CD8-positive, alpha-beta memory T cell (primary cell): ENCODE measurements at places on chromosomes 5 and 9.

DNA sequence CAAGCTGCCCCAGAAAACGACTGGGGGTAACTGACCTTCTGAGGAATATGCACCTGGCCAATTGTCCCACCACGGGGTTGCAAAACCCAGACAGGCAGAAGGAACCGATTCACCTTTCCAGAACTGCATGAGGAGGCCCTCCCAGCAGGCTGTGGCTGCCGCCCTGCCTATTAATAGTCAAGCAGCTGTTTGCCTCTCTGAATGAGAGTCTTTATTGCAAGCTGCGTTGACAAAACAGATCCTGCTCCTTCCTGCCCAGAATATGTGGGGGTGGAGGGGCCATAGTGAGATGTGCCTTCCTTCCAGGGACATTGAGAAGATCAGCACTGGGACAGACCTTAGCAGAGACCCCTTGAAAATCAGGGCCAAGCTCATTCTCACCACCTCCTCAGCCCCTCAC is 18.3 kb upstream of the TCOF1 start:
- no peak for DNase-seq

GRCh38 chr9:129889941-129890717 is 54.9 kb downstream of the USP20 start:
- DNase-seq: peak; percentile 68

DNA sequence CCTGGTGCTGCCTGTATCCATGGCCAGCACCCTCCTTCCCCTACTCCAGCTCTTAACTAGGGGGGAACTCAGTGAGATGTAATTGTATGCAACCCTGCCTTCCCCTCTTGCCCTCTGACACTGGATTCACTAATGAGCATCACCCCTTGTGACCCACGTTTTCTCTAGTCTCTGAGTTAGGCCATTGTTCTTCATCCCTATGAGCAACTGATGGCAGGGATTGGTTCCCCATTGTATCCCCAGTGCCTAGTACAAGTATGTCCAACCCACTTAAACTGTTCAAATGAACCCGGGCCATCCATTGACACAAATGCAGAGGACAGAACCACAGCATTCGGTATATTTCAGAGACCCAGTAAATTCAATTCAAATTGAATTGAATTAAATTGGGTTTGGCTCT is 77.6 kb upstream of the ASTN2 start:
- DNase-seq: no peak

DNA sequence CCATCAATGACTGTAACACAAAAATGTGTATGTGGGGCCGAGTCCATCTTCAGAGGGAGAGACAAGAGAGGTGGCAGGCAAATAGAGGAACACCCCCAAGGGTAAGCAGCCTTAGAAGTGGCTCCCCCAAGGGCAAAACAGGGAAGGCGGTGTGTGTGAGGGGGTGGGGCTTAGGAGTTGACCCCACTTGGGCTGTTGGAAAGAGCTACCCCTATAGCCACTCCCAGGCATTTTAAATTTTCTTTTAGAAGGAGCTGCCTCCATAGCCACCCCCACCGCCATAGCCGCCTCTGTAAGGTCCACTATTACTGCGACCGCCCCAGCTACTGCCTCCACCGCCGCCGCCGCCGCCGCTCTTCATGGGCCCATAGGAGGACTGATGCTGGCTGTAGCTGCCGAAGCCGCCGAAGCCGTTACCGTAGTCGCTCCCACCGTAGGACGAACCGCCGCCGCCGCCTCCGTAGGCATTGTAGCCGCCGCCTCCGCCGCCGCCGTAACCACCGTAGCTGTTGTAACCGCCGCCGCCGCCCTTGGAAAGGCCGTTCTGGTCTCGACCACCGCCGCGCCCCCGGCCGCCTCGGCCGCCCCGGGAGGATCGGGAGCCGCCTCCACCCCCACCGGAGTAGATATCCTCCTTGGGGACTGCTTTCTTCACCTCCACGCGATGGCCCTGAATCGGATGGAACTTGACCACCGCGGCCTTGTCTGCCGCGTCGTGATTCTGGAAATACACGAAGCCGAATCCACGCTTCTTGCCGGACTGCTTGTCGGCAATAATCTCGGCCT is 1.1 kb downstream of the HNRNPA0 start:
- DNase-seq: peak; percentile 44

DNA sequence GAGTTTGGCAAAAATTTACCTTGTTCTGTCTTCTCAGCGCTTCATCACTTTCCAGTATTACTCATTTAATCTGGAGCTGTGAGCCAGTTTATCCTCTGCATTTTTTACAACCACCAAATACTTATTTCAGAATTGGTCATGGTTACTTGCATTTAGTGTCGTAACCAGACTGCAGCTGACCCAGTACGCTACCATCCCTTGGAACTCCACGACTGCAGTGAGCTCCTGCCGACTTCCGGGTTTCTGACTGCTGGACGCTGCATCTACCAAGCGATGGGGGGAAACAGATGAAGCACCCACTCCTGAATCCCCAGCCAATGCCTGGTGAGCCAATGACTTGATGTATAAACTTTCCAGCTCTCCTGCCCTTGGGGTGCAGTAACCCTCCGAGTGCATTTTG is 174.4 kb upstream of the PRLR start:
- no peak for DNase-seq

DNA sequence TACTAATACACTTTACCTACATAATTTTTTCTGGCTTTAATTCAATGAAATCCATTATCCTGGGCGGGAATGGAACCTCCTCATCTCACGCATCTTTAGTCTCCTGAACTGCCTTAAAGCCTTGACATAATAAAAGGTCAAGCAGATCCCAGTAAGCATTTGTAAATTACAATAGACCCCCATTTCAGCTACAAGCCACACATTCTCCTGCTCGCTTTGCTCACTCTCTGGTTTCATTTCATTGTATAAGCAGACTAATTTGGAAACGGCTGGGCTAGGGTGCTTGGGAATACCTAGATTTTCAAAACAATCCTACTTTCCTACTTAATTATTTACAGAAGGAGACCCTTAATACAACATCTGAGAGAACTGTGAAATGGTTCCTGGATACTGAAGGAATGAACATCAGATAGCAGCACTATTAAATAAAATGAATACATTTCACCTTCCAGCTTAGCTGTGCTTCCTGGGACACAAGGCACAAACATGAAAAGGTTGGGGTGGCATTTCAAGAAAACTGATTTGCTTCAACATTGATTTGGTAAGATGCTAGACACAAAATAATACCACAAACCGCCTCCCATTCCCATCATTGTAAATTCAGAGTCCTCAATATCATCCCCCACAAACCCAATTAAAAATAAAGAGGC is 1.5 kb downstream of the JAKMIP2 start:
- no peak for DNase-seq

DNA sequence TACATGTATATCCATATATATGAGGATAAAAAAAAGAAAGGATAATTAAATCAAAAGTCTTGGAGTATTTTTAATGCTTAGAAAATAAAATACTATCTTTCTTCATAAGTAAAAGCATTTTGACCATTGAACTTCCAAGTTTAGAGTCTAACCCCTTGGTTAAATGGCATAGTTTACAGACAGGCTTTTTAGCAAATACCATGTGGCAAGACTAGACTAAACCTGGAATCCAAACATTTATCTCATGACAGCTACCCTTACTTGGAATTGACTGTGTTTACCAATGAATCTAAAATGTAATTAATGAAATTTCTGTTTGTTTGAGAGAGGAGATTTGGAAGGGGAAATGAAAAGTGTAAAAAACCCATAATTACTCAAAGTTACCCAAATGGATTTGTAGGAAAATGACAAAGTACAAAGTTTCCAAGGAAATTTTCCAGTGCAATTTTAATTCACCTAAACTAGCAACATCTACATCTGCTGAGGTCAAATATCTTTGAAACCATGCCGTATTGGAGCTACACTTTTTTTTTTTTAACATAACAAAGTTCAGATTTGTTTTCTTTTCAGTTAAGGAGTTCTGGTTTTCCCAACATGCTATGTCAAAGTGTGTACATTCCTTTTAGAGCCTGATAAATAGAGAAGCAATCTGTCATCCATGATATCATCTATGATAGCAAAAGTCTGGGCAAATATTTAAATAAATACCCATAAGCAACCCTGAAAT is 272.1 kb upstream of the DAB2 start:
- DNase-seq: no peak

- no peak for DNase-seq
Measured at GRCh38 chr9:16336833-16337232, 533.6 kb downstream of the BNC2 start.

GRCh38 chr9:123359546-123359945 is 3.5 kb downstream of the CRB2 start:
- DNase-seq: peak; percentile 10

- DNase-seq: no peak
Measured at GRCh38 chr5:176490301-176490700, 42.1 kb downstream of the FAF2 start.

DNA sequence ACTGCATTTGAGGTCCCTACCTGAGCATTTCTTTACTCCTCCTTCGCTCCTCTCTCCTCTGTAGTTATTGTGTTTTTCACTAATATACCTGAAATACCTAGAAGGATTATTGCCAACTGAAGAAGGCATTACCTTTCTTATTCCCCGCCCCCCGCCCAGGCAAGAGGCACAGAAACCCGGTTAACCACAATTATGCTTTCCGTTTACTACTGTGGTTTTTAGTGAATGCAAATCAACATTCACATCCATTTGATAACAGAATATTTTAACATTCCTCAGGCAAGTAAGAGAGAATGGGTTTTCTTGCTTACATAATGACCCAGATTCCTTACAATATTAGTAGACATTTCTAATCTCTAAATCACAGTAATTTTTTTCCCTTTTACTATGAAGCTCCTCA is 136.9 kb downstream of the PCSK5 start:
- DNase-seq: no peak

GRCh38 chr5:66841264-66841663 is 245.1 kb downstream of the MAST4 start:
- DNase-seq: no peak

- no peak for DNase-seq
Measured at GRCh38 chr9:106953174-106953573, 90.2 kb downstream of the ZNF462 start.

DNA sequence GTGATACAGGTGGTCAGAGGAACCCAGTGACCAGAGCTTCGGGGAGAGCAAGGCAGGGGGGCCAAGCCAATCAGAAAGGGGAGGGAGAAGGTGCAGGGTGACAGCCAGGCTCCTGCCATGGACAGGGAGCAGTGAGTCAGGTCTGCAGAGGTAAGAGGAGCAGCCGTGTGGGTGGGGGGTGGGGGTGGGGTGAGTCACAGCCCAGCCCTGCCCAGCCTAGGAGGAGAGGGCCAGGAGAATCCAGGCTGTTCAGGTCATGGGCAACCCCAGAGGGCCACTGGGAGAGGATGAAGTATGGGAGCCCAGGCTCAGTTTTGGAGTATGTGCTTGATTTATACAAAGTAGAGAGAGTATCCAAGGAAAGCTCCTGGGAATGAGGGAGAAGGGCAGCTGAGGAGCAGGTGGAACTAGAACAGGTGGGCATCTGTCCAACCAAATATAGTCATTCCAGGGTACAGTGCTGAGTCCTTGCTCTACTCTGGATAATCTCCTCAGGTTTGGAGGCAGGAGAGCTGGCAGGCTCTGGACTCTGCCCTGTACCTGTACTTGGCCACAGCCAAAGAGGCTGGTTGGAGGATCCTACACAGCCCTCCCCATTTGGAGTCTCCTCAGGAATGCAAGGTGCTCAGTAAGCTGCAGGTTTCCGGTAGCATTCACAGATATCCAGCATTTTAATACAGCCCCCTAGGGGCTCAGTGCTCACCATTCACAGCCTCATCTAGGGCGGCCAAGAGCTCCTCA is 1.6 kb downstream of the HBEGF start:
- DNase-seq: no peak

DNA sequence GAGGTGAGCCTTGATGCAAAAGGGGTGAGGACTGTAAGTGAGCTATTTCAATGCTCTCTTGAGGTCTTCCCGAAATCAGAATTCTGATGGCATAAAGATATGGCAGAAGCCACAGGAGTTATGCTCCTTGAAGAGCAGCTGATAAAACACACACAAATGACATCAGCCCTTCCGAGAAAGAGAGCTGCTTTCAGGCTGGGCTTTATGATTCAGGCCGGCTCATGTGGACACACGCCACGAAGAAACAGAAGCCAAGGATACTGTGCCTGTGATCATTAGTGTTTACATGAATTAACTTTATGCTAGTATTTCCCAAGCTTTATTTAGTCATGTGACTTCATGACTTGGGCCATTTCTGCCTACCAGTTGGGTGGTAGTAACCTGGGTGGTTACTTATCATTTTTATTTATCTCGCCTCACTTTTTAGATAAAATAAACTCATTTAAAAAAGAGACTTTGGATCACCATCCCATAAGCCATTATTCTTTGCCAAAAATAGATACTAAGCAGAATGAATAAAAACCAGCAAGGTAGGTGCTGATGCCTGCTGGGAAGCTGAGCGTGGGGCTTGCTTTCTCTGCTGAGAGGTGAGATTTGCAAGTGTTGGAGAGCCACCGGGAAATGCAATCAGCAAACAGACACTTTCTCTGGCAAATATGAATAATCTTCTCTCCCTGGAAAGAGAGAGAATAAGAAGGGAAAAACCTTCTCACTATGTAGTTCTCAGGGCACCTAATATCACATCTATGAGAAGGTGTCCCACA is 73.0 kb upstream of the SLC25A51 start:
- no peak for DNase-seq

GRCh38 chr5:1431896-1432295 is 13.3 kb downstream of the SLC6A3 start:
- DNase-seq: no peak

- DNase-seq: no peak
Measured at GRCh38 chr5:123502120-123502519, 9.9 kb upstream of the CSNK1G3 start.

GRCh38 chr9:34025062-34025461 is 23.6 kb downstream of the UBAP2 start:
- DNase-seq: no peak

GRCh38 chr5:177980743-177981151 is 15.3 kb downstream of the PROP1 start:
- no peak for DNase-seq

DNA sequence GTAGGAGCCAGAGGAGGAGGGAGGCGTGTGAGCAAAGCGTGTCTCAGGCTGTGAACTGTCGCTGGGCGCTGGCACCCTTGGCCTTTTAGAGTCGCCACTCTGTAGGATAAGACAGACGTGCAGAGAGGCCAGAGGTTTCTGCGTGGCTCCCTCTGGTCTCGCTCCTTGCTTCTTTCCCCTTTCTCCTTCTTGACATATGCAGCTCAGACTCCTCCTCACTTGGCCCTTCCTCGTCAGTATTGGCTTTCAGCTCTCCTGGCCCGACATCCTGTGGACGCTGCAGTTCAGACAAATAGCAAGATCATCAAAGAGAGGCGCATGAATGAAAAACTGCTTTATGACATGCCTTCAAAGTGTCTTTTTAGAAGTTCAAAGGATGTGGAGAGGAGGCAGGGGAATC is 116.8 kb upstream of the SPRY4 start:
- DNase-seq: no peak

- DNase-seq: no peak
Measured at GRCh38 chr5:56545016-56545415, 270.3 kb upstream of the MAP3K1 start.

GRCh38 chr5:61991866-61992265 is 314.1 kb upstream of the KIF2A start:
- no peak for DNase-seq

DNA sequence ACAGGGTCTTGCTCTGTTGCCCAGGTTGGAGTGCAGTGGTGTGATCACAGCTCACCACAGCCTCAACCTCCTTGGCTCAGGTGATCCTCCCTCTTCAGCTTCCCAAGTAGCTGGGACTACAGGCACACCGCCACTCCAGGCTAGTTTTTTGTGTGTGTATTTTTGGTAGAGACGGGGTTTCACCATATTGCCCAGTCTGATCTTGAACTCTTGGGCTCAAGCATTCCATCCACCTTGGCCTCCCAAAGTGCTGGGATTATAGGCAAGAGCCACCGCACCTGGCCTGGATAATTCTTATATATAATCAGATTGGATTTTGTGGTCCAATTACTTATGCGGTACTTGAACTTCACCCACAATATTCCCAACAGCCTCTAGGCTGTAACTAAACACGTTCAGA is 19.8 kb downstream of the CCDC69 start:
- no peak for DNase-seq
